ENCODE measurements at places on chromosomes 12 and 14.

DNA sequence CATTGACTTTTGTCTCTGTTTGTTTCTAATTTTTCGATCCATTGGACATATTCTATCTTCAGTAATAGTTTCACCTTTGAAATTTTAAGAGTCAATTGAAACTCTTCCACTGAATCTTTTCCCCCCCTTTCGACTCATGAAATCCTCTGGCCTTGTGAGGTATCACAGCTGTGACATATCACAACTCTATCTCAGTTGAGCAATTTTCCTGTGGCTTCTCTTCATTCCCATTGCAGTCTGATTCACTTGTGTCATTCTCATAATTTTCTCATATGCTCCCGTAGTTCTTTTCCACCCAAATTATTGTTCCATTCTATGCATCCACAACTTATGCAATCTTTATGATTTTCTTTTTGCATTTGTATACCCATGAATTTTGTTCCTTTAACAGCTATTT is 261.6 kb downstream of the DACT1 start:
- peak; percentile 53 for DNase-seq

GRCh38 chr12:53726341-53726740 is 911 bp downstream of the CALCOCO1 start:
- no peak for DNase-seq

DNA sequence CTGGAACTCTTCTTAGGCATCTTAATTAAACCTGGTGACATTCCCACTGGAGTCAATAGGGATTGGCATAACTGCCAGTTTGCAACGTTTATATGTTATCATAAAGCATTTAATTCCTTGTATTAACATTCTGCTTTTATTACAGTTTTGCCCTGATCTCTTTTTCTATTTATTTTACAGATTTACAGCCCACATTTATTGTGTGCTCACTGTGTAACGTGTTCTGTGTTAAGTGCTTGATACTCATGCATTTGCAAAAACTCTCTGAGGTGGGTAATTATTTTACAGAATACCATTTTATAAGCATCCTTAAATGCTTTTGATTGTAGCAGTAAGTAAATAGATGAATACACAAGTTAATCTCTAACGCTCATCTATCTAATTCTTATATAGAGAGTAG is 341.5 kb upstream of the FAR2 start:
- no peak for DNase-seq

GRCh38 chr14:104602315-104602932 is 2.1 kb downstream of the TMEM179 start:
- no peak for DNase-seq

DNA sequence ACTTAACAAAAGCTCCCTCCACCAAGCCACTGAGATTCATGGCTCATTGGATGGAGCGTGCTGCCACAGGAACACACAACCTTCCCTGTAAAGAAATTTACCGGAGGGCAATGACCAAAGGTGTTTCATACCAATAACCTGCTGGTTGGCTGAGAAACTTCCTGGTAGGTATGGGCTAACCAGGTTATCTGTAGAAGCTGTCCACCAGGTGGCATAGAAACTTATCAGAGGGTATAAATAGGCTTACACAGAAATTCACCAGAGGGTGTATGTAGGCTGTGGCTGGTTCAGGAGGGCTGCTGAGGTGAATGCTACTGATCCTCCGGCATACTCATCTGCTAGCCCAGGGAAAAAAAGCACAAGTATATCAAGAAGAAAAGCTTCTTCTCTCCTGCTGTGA is 27.1 kb upstream of the MTERF2 start:
- no peak for DNase-seq

- peak; percentile 29 for DNase-seq
Observed at GRCh38 chr12:56931474-56931978, 2.7 kb downstream of the SDR9C7 start.

DNA sequence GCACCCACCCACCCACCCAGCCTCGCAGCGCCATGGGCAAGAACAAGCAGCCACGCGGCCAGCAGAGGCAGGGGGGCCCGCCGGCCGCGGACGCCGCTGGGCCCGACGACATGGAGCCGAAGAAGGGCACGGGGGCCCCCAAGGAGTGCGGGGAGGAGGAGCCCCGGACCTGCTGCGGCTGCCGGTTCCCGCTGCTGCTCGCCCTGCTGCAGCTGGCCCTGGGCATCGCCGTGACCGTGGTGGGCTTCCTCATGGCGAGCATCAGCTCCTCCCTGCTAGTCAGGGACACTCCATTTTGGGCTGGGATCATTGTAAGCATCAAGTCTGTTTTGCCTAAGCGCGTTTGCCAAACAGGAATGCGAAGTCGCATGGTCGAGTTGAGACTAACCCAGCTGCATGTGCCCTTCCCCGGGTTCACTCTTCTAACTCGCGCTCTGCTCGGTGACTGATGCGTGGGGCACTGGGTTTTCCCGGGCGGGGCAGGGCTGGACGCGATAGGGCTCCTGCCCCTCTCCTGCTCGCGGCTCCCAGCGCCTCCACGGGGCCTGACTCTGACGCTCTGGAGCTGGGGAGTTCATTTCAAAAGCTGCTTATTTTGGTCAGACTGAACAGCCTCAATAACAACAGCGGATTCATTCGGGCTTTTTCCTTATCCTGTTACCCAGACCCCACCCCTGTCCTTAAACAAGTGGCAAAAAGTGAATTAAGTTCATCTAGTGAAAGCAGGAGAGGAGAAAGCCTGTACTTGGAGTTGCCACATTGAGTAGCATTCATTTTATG is 458 bp downstream of the SSPN start:
- no peak for DNase-seq

Measured in GM04504 (cell line).